ENCODE measurements at places on chromosomes 3 and 15. TPM values are rescaled to one million over a fixed set of nuclear protein-coding genes. Genes with fewer than 3 reads are reported as not detected.

DNA sequence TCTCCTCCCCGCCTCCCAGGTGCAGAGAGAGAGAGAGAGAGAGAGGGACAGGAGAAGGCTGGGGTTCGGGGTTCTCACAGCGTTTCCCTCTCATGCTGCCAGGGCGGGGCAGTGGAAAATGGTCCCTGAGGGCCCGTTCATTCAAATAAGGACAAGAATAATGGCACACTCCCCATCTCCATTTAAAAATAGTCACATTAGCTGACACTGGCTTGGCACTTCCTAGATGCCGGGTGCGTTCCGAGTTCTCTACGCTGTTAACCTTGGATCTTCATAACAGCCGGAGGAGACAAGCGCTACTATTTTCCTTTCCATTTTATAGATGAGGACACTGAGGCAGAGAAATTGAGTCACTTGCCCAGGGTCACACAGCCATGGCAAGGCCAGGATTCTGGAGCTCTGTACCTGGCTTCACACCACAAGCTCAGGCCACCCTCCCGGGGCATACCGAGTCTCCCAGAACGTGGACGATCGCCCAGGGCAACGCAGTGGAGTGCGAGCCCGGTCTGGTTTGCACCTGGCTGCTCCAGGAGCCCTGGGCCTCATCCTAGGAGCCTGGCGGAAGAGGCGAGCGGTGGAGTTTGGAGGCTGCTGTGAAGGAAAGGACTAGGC is 608 bp upstream of the SLC6A6 start:
- DNase-seq, result no peak

DNA sequence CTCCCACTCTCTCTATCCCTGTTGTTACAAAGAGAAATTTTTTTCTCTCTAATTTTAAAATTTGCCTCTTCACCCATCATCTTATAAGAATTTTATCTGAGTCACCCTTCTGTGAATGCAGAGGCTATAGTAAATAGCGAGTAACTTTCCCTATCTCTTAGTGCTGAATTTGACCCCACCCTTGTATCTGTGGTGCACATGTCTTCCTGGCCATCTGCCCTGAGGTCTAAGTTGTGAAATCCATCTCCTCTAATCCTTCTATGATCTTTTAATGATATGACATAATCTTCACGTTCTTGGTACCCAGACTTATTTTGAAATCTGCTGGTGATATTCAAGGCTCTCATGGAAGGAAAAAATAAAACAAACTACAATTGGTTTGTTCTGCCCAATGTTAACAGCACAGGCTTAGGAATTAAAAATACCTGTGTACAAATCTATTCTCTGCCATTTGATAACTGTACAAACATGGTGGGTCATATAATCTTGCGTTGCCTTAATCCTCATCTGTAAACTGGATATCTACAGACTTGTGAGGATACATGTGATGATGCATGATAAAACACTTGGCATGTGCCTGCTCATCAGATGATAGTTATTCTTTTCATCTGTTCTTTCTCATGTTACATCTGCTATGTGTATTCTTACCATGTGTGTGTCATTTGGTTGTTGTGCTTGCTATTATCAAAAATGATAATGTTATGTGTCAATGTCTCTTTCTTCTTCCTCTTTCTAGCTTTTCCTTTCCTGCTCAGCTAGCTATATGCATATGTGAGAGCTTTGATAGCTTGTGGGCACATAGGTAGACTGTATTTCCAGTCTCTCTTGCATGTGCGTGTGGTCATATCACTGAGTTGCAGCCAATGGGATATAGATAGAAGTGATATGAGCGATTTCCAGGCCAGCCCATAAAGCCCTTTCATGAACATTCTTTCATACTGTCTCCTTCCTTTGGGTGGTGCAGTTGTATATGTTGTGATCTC is 13.7 kb upstream of the CCR3 start:
- DNase-seq, result no peak

DNA sequence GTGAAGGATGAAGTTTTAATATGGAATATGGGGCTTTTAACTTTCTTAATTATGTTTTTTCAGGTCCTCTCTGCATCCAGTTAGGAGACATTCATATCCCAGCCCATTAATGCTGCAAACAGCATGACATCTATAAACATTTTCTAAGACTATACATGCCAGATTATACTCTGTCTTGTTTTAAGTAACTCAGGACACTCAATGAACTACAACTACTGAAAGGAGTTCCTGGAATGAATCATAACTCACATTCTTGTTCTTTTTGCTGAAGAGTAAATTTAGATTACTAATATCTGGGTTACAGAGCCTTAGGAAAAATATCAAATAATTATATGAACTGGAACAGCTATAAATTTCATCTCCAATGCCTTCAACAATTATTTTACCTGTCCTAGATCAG is 167.4 kb downstream of the STAG1 start:
- no peak for DNase-seq

DNA sequence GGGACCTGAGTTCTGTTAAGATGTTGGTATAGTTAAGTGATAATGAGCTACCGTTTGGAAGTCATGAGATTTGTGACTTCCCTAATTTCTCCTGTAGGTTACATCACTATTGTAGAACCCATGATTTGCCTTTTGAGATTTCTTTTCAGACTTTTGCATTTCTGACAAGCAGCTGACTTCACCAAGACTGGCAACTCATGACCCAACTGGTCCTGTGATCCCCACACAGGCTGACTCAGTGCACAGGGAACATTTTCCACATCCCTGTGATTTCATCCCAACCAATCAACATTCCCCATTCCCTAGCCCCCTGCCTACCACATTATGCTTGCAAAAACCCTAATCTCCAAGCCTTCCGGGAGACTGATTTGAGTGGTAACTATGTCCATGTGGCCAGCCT is 242.1 kb upstream of the PDZRN3 start:
- no peak for DNase-seq

DNA sequence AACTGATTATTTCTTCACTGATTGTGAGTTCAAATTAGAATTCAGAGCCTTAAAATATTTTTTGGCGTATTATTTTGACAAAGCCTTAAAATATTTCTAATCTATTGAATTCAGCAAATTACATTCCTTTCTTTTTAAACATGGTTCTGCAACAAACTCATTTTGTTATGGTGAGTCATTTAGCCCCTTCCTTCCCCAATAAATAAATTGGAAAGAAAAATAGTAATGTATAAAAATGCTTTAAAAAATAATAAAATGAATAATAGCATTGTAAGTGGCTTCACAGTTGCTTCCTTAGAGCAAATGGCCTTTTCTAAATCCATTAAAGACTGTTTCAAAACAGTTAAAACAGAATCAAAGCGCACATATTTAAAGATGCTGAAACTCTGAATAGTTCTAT is 12.1 kb downstream of the CSNK1G1 start:
- DNase-seq, result no peak

GRCh38 chr3:157573780-157574378 is 70.7 kb upstream of the VEPH1 start:
- no peak for DNase-seq

- no peak for DNase-seq
Measured at GRCh38 chr3:48241796-48242455, 1.0 kb downstream of the ZNF589 start.

DNA sequence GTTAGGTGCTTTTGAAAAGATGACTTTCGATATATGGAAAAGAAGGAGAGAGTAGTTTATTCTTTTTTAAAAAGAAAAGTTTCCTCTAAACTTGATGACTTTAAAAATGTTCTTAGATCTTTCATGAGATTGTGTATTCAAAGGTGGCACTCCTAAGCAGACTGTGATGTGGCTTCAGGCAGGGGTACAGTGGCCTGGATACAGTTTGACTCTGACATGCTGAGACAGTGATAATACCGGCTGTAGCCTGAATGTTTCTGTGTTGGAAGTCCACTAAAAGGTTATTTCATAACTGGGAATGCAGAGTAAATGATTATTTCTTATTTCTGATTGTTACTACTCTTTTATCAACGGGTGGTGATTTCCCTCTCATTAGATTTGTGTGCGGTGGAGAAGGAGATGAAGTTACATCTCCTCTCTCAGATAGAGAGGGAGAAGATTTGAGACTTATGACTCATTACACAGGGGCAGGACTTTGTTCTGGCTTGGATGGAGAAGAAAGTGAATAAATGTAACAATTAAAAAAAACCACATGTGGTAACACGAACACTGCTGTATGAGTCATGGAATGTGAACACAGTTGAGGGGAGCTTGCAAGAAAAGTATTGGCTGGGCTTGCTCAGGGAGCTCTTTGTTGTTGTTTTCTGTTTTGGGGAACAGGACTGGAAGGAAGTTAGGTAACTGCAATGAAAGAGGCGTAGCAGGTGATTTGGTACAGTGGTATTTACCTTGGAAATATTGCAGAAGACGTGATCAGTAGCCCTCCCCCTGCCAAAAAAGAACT is 21.6 kb downstream of the SPTSSB start:
- DNase-seq, result no peak

GRCh38 chr3:113094337-113095221 is 103.8 kb downstream of the GTPBP8 start:
- DNase-seq, result no peak

The CCR8 gene
- not detected for polyA plus RNA-seq
